Spleen (tissue), 13 donors: ENCODE measurements at places on chromosomes 3 and 15.
A peak's percentile ranks its signal among the peaks of the same experiment; 100 is the strongest.

DNA sequence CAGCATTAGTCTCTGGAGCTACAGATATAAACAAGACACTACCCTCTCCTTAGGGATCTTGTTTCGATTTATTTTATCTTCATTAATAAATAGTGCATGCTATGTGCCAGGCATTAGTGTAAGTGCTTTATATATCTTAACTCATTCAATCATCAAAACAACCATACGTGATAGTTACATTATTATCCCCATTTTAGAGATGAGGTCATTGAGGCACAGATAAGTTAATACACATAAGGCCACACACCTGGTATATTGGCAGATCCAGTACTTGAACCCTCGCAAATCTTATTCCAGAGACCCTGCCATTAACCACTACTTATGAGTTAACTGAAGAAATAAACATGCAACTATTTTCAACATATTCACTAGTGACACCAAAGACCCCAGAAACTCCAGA is 25.7 kb upstream of the NR2F2 start:
- H3K27ac ChIP-seq, result no peak overlapping the region
- no peaks in the 10 kb centered on the region for H3K27me3 ChIP-seq
- H3K4me3 ChIP-seq, result no peak overlapping the region
- peaks cover 3% of the 10 kb centered on the region for H3K4me1 ChIP-seq
- no peaks in the 10 kb centered on the region for H3K36me3 ChIP-seq

DNA sequence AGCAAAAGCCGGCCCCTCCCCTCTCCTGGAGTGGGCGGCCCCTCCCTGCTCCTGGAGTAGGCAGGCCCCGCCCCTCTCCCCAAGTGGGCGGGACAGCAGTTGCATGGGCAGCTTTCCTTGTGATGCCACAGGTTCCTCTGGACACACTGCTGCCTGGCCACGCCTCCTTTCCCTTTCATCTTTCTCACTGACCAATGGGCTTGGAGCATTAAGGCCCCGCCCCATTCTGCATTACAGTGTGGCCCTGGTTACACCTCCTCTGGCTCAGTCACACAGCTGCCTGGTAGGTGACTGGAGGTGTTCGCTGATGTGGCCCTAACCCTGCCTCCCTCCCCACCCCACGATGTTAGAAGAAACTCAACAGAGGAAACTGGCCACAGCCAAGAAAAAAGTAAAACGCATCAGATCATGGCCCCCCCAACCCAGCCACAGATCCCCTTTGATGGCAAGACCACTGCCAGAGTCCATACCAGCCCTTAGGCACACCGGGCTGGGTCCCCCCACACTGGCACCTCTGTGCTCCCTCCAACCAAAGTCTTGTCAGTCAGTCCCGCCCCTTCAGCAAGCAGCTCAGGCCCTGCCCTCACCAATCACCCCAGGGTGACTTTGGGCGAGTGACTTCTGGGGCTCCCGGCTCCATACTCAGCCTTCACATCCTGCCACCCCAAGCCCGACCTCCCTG is 84.3 kb downstream of the ADAMTS7 start:
- no peak overlapping the region for H3K27ac ChIP-seq
- H3K36me3 ChIP-seq, result no peaks in the 10 kb centered on the region
- no peak overlapping the region for H3K4me3 ChIP-seq
- no peaks in the 10 kb centered on the region for H3K27me3 ChIP-seq
- no peak for DNase-seq

- no peak overlapping the region for H3K27ac ChIP-seq
- peak overlapping the region; percentile 72 for H3K4me3 ChIP-seq
- H3K36me3 ChIP-seq, result no peaks in the 10 kb centered on the region
- H3K4me1 ChIP-seq, result peaks cover 13% of the 10 kb centered on the region
- no peak for DNase-seq
Measured at GRCh38 chr3:8962226-8962861, 928 bp downstream of the RAD18 start.

- peak; percentile 82 for DNase-seq
- H3K27me3 ChIP-seq, result no peaks in the 10 kb centered on the region
- peaks cover 4% of the 10 kb centered on the region for H3K4me1 ChIP-seq
- H3K27ac ChIP-seq, result peak overlapping the region; percentile 26
- peaks cover 3% of the 10 kb centered on the region for H3K36me3 ChIP-seq
Measured at GRCh38 chr3:32780735-32781210, 37.0 kb upstream of the TRIM71 start.
